ENCODE measurements at places on chromosomes 11 and 22.

GRCh38 chr11:134231958-134232659 is 7.6 kb downstream of the VPS26B start:
- DNase-seq, result no peak

DNA sequence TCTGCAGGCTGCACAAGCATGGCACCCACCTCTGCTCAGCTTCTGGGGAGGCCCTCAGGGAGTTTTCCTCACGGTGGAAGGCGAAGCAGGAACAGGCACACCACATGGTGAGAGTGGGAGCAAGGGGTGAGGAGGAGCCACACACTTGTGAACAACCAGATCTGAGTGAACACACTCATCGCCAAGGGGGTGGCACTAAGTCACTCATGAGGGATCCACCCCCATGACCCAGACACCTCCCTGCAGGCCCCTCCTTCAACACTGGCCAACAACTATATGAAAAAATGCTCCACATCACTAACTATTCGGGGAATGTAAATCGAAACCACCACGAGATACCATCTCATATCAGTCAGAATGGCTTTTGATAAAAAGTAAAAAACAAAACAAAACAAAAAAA is 722 bp upstream of the KRTAP5-2 start:
- DNase-seq, result no peak

DNA sequence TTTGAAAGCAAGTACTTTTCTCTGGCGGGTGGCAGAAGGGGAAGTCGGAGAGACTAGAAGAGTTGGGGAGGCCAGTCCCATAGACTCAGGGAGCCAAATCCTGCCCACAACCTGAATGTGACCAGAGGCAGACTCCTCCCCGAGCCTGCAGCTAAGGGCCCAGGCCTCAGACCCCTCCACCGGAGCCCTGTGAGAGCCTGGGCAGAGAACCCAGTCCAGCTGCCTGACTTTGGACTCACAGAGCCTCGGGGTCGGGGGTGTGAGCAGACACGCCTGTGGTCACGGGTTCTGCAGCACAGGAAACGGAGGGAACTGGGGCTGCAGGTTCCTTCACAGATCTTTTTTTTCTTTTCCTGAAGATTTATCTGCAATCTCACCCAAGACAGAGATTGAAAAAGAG is 312.3 kb downstream of the CTTN start:
- DNase-seq, result no peak

GRCh38 chr11:116796548-116796947 is 4.9 kb upstream of the APOA5 start:
- DNase-seq, result no peak

GRCh38 chr22:43174941-43175531 is 11.9 kb downstream of the TTLL12 start:
- no peak for DNase-seq

Data from AG20443 (cell line).